ENCODE measurements at places on chromosomes 7 and 10. TPM values are rescaled to one million over a fixed set of nuclear protein-coding genes. Genes with fewer than 3 reads are reported as not detected.

GPER1 gene
- 31.2 TPM for polyA plus RNA-seq

TLL2 gene
- polyA plus RNA-seq = 0.65 TPM

C7orf57 gene
- polyA plus RNA-seq = 0.08 TPM

ZNF485 gene
- polyA plus RNA-seq = 1.8 TPM

HOXA2 gene
- polyA plus RNA-seq = 1.2 TPM

All from stomach (tissue), 19 donors.